ENCODE measurements at places on chromosomes 16 and 17.

- DNase-seq: no peak
Observed at GRCh38 chr17:47225436-47225858, 16.3 kb downstream of the MYL4 start.

- no peak for DNase-seq
Observed at GRCh38 chr16:5379954-5380353, 282.4 kb upstream of the EEF2KMT start.

DNA sequence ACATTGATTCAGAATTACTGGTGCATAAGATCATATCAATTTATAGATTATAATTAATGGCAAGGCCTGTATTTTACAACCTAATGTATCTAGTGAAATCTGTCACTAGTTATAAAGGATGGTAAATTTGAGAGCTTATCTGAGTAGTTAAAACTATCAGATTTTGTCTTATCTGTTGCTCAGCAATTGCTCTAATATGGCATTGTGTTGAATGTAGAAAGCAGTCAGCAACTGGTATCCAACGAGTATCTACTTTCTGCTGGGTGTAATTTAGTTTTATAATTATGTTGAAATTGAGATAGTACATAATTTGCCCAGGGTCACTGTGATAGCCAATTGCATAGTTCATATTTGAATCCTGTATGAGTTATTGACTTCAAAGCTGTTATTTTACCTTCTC is 1005.7 kb downstream of the CDH11 start:
- DNase-seq: no peak

DNA sequence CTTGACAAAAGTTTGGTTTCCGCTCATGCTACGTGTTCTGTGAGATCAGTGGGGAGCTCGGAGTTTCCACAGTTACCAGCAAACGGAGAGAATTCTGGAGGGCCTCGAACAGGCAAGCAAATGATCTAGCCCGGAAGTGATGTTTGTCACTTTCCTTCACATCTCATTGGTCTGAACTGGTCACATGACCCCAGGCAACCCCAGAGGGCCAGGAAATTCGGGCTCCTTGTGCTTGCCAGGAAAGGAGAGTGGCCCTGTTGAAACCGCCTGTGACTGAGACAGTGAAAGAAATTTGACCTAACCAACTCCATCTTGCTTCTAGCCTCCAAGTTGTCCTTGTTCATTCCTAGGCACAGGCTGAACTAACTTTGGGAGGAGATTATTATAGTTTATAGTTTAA is 23.0 kb downstream of the SPPL2C start:
- peak; percentile 56 for DNase-seq

- no peak for DNase-seq
Observed at GRCh38 chr17:55452139-55452790, 30.6 kb upstream of the MMD start.

GRCh38 chr16:23195366-23195978 is 12.9 kb downstream of the SCNN1G start:
- DNase-seq: no peak

GRCh38 chr17:30716461-30717290 is 107.8 kb downstream of the CRLF3 start:
- DNase-seq: no peak

DNA sequence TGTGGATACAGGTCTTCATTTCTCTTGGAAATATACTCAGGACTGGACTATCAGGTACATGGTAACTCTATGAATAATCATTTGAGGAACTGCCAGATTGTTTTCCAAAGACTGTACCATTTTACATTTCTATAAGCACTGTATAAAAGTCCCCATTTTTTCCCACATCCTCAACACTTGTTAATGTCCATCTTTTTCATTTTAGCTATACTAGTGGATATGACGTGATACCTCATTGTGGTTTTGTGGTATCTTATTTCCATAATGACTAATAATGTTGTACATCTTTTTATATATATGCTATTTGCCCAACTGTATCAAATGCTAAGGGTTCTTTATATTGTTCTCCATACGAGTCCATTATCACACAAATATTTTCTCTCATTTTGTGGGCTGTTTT is 22.9 kb downstream of the NUP88 start:
- DNase-seq: no peak

- no peak for DNase-seq
Observed at GRCh38 chr16:1032607-1033006, 39.9 kb upstream of the SSTR5 start.

GRCh38 chr17:10053782-10054540 is 144.4 kb downstream of the GAS7 start:
- no peak for DNase-seq

DNA sequence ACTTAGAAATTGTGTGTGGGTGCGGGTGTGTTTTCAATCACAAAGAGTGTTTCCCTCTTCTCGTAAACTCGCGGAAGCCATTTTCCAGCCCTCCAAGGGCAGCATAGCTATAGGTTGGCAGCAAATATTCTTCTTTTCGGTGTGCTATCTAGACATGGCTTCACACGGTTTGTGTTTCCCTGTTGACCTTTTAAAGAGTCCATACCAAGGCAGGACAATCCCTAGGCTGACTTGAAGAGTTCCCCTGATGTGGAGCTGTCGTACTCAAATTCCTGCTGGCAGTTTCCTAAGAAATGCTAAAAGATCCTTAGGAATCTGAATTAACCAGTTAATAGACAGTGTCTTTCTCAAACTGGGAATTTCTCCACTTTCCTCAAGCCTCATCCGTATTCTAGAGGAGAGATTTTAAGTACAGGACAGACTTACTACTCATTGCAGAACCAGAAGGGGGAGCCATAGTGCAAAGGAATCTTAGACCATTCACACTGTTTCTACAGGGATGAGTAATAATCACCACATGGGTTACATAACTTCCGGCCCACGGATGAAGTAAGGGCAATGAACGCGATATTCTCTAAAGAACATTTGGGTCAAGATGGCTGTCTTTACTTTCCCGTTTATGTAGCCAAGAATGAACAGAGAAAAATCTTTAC is 288.6 kb upstream of the ELAC2 start:
- DNase-seq: peak; percentile 64

- DNase-seq: no peak
Observed at GRCh38 chr17:27994586-27994985, 47.9 kb upstream of the NLK start.
